ENCODE measurements at places on chromosomes 13 and 19.

GRCh38 chr13:100533588-100534041 is 55.0 kb downstream of the GGACT start:
- H3K4me1 ChIP-seq: no peaks in the 10 kb centered on the region
- no peaks in the 10 kb centered on the region for H3K27me3 ChIP-seq
- DNase-seq: no peak
- no peak overlapping the region for H3K27ac ChIP-seq

DNA sequence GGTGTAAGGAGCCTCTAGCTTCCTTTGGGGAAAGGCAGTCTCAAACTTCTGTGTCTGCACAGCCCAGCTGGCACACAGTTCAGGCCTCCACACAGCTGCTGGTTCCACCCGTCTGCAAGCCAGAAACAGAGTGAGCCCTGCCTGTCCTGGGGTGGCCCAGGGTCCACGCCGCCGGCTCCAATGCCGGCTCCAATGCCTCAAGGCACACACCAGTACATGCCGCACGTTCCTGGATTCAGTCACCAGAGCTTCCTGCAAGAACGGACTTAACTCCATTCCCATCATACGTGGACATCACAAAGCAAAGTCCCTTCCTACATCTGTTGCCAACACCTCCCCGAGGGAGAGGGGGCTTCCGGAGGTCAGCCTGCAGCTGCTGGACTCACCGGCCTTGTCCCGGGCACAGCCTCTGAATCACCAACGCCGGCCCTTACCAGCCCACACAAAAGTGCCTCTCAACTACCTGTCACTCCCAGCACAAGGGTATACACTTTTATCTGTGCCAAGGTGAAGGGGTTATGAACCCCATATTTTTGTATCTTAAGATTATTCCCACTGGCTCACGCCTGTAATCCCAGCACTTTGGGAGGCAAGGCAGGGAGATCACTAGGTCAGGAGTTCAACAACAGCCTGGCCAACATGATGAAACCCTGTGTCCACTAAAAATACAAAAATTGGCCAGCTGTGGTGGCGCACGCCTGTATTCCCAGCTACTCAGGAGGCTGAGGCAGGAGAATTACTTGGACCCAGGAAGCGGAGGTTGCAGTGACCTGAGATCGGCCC is 8.5 kb downstream of the SH3GL1 start:
- no peak for DNase-seq
- H3K27ac ChIP-seq: peak overlapping the region; percentile 40
- H3K4me3 ChIP-seq: no peak overlapping the region

DNA sequence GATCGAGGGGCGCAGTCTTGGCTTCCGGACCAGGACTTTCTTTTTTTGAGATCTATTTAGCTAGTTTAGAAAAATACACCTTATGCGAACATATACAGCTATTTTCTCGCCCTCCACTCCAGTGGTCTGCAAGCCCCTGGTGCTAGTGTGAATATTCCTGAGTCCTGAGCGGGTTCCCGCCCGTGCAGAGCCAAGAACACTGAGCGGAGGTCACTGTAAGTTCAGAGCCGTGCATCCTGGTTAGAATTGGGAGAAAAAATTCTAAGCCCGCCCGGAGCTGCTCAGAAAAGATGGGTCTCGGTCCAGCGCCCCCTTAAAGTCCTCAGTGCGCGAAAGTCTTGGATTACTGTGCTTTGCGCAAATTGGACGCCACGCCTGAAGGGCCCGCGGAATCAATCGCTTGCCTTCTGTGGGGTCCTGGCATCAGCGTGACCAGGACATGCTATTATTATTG is 117.7 kb downstream of the KCNRG start:
- no peak for DNase-seq
- H3K36me3 ChIP-seq: no peaks in the 10 kb centered on the region
- H3K27ac ChIP-seq: no peak overlapping the region
- H3K27me3 ChIP-seq: peaks cover 20% of the 10 kb centered on the region

DNA sequence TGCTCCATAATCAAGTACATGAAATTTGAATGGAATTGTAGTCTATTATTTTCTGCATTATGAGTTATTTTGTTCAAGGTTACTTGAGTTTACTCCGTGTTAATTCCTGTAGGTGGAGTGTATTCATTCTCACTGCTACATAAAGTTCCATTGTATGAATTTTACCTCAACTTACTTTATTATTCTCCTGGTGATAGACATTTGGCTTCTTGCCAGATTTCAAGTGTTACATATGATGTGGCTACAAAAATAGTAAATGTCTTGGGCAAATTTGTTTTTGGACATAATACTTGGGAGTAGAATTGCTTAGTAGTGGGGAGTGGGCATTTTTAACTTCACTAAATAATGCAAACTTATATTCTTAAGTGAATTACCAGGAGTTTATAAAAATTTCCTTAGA is 328.9 kb downstream of the SHISA2 start:
- no peak for DNase-seq
- no peak overlapping the region for H3K27ac ChIP-seq
- H3K36me3 ChIP-seq: no peaks in the 10 kb centered on the region
- H3K4me3 ChIP-seq: no peak overlapping the region
- no peaks in the 10 kb centered on the region for H3K4me1 ChIP-seq
